ENCODE measurements at places on chromosomes 11 and 22.

DNA sequence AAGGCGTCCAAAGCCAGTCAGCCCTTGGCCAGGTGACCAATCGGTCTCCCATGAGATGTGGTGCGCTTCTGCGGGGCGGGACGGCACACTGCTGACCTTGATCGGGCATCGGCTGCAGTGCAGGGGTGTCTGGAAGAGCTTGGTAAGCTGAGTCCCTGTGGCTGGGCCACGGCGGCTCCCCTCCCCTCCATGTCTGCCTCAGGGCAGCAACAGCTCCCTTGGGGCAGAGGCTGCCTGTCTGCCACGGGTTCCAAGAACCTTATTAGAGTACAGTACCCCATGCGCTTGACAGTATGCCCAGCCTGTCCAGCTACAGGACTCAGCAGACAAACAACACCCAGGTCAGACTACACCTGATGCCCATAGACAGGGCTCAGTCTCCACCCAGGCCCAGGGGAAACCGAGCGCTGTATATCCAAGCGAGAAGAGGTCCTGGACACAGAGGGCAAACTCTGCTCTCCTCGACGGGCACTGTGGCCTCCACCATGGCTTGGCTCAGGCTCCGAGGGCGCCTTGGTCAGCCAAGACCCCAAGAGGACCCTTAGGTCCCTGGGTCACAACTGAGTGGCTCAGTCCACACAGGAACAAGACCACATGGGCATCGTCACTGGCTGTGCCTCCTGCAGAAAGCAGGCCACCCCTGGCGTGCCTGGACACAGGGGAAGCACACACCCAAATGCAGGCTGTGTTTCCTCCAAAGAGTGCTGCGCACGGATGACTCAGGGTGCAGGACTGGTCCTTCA lies 18.9 kb downstream of the TSPAN32 start:
- DNase-seq: no peak

- no peak for DNase-seq
Observed at GRCh38 chr11:78557236-78557635, 17.4 kb downstream of the NARS2 start.

DNA sequence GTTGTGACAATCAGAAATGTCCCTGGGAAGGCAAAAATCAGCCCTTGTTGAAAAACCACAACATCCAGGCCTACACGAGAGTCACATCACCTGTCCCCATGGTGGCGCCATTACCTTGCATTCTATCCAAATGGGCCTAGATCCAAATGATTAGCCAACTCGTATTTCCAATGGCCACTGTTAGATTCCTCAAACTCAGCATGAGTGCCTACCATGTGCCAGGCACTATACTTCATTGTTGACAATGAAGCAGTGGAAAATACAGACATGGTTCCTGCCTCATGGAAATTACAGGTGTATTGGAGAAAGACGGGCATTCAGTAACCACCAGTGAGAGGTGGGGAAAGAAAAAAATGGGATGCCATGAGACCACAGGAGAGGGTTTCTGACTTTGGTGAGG lies 29.8 kb upstream of the CREB3L1 start:
- no peak for DNase-seq

DNA sequence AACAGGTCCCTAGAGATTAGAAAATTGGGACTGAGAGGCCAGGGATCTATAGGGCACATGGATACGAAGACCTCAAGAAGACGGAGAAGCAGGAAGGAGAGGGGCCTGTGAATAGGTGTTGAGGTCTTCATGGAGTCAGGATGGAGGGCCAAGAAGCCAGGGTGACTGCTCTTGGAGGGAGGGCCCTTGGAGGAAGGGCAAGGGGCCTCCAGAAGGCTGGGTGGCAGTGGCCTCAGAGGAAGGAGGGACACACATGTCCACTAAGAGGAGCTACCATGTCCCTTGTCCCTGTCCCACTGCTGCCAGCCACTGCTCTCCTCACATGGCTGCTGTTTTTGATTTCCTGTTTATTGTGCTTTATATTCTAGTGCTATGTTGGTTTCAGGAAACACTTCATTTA lies 589.5 kb upstream of the B3GAT1 start:
- DNase-seq: no peak

- no peak for DNase-seq
Observed at GRCh38 chr22:36125434-36125833, 35.1 kb downstream of the APOL3 start.

- DNase-seq: no peak
Observed at GRCh38 chr11:27672836-27673464, 27.3 kb downstream of the BDNF start.

- peak; percentile 64 for DNase-seq
Observed at GRCh38 chr22:26416670-26417276, 12.3 kb upstream of the ASPHD2 start.

DNA sequence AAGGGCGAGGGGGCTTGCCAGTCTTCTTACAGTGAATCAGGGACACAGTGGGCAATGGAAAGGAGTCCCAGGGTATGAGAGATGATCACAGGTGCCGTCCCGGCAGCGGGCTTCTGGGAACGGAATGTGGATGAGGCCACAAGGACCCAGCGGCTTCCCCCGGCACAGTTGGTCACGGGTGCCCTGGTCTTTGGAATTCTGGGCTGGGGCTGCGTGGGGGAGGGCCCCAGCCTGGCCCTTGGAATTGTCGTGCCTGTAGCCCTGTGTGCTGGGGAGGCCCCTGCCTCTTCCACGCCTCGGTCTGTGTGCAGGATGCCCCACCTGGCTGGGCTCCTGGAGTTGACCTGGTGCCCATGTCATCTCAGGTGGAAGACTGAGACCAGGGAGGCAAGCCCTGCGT lies 76.6 kb downstream of the FBLN1 start:
- no peak for DNase-seq

GRCh38 chr11:86237267-86237804 lies 7.2 kb upstream of the EED start:
- DNase-seq: no peak

DNA sequence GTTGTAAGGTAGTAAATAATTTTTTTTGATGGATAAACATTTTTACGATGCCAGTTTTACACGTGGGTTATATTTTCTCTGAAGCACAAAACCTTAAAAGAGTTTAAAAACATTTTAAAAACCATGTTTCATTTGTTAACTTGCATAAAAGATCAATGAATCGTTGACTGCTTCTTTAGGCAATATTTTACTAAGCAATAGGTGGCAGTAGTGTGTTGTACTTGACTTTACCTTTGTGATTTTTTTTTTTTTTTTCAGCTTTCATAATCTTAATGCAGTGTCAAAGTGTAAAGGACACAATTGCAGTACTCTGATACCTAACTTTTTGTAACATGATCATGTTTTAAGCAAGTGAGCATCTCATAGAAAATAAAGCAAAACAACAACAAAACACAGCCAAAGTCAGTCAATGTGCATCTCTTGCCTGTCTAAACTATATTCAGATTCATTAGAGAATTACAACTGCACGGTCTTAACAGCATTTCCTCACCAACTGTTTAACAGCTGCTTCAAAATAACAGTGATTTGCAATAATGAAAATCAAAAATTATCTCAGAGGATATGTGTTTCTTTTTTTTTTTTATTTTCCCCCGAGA lies 27.7 kb downstream of the DNAJC24 start:
- DNase-seq: peak; percentile 63

- peak; percentile 15 for DNase-seq
Observed at GRCh38 chr11:16034074-16034473, 322.3 kb downstream of the SOX6 start.
